CD4-positive, alpha-beta memory T cell (primary cell): ENCODE measurements at places on chromosomes 1 and 21. TPM values are rescaled to one million over a fixed set of nuclear protein-coding genes. Genes with fewer than 3 reads are reported as not detected.

Gene PGLYRP4
- total RNA-seq = not detected

Gene FTCD
- total RNA-seq = 1.3 TPM

Gene LIN28A
- total RNA-seq = not detected

DNA sequence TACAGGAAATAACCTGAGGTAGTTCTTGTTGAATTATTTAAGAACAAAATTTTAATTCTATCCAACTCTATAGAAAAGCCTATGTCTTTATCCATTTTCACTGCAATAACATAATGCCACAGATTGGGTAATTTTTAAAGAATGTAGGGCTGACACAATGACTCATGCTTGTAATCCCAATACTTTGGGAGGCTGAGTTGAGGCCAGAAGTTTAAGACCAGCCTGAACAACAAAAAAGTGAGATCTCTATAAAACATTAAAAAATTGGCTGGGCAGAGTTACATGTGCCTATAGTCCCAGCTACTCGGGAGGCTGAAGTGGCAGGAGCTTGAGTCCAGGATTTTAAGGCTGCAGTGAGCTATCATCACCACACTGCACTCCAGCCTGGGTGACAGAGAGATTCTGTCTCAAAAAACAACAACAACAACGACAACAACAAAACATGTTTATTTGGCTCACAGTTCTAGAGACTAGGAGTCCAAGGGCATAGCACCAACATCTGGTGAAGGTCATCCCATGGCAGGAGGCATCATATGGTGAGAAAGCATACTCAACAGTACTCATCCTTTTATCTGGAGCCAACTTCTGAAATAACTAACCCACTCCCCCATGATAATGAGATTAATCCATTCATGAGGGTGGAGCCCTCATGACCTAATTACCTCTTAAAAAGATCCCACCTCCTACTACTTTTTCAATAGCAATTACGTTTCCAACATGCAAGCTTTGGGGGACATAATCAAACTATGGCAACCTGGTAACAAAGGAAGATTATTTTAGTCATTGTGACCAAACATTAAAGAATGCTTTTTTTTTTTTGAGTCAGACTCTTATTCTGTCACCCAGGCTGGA is 59.6 kb downstream of the ABL2 start:
- DNase-seq = no peak

DNA sequence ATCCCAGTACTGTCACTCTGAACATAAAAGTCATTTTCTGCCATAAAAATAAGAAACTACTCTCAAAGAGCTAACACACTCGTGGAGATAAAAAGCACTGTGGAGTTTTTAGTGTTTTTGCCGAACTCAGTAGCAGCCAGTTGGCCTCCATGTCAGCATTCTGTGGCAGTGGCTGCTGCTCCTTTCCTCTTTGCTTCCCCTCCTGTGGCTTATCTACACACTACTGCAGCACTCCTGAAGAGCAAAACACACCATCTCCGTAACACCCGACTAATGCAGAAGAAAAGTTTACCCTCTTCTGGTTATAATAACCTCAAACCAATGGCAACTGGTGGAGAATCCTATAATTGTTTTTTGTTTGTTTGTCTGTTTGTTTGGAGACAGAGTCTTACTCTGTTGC is 44.9 kb downstream of the RAB3GAP2 start:
- DNase-seq = no peak

DNA sequence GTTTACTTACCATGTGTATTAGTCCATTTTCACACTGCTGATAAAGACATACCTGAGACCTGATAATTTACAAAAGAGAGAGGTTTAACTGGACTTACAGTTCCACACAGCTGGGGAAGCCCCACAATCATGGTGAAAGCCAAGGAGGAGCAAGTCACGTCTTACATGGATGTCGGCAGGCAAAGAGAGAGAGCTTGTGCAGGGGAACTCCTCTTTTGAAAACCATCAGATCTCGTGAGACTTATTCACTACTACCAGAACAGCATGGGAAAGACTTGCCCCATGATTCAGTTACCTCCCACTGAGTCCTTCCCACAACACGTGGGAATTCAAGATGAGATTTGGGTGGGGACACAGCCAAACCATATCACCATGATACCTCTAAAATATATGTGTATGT is 39.3 kb upstream of the ERRFI1 start:
- no peak for DNase-seq

GRCh38 chr1:15835205-15835740 is 12.2 kb upstream of the SPEN start:
- DNase-seq = no peak

GRCh38 chr21:44918581-44919033 is 2.1 kb downstream of the ITGB2 start:
- DNase-seq = no peak

DNA sequence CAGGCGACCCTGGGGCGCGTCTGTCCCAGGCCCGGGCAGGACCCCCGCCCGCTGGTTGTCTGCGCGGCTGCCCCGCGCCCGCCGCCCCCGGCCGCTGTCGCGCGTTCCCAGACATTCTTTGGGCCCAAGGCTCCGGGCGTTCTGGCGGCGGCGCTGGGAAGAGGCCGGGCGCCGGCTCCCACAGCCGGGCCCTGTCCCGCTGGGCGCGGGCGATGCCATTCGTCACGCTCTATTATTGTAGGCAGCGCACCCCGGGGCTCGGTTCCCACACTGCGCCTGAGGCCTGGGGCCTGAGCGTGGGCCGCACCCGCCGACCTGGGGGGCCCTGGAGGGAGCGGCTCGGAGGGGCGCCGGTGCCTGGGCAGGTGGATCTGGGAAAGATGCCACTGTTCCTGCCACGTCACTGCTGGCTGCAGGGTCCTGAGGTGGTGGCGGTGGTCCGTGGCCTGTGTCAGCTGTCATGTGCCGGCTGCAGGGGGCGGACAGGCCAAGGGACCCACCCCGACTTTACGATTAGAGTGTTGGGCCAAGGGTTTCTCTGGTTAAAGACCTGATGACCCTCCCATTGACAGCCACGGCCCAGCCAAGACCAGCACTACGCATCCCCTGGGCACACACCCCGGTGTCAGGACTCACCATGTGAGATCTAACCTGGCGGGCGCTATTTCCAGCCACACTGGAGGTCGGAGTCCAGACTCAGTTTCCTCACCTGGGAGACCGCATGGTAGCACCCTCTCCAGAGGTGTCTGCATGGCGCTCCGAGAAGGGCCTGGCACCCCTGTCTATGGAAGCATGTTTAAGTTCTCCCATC is 55.1 kb upstream of the ADARB1 start:
- DNase-seq = no peak

GRCh38 chr1:87155648-87156047 is 173.0 kb upstream of the LMO4 start:
- DNase-seq = no peak

DNA sequence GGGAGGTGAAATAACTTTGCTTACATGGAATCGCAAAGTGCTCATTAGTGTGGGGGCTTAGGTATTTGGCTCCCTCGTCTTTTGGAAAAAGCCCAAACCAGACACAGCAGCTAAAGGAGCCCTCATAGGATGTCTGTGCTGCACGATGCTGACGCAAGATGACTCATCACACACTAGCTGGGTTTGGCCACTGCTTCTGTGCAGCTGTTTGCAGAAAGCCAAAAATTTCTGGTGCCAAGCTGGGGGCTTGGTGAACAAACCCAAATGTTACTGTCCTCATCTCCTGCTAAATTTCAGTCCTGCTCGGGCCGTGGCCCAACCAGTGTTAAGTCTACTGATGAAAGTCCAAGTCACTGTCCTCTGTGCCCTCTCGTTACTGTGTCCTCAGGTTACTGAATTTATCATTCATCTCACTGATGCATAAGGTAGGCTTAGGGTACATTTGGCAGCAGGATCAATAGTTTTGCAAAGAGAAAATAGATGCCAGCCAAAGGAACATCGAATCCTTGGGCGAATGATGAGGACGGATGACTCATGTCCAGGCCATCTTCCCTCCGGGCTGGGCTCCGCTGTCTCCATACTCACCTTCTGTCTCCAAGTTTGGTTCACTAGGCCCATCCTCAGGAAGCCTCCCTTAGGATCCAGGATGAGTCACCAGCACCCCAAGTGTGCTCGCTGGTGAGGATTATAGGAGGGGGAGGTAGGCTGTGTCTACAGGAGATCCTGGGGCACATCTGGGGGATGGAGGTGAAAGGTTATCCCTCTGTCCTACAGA is 177.7 kb downstream of the ADSS2 start:
- no peak for DNase-seq

DNA sequence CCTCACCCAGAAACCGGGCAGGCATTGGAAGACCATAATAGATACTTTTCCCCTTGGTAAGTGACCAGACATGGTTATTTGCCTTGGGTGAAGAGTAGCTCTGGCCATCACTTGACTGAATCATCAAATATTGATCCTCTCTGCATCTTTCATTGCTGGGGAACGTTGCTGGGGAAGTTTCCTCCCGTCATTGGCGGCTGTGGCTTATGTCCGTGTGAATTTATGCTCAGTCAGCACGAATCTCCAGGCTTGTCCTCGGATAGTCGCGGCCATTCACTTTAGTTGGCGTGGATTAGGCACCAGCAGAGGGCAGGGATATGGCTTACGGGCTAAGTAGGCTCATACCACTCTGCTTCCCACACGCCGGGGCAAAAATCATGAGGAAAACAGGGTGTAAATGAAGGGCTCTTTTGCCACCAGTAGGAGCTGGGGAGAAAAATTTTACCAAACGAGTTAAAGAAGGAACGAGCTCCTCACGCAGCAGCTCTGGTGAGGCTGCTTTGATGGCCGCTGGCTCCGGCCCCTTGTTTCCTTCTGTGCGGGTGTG is 473.4 kb downstream of the CAMTA1 start:
- DNase-seq = no peak

DNA sequence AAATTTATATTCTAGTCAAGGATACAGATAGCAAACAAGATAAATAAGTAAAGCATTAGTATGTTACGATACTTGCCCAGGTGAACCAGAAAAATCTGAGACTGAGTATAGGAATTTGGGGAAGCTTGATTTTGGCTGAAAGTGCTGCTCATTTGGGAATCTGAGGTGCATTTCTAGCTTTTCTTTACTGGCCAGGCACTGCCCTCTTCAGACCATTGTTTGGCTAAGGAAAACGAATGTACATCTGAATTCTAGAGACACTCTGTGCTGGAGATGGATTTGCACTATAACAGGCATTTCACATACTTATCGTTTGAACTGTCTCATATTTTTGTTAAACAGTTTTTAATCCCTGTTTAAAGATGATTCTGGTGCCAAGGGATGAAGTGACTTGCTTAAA is 23.4 kb downstream of the ARID1A start:
- no peak for DNase-seq

- DNase-seq = no peak
Measured at GRCh38 chr1:58861506-58861905, 77.7 kb upstream of the JUN start.

GRCh38 chr1:221884821-221885220 is 142.9 kb upstream of the DUSP10 start:
- no peak for DNase-seq
